ENCODE measurements at places on chromosomes 3 and 15.

DNA sequence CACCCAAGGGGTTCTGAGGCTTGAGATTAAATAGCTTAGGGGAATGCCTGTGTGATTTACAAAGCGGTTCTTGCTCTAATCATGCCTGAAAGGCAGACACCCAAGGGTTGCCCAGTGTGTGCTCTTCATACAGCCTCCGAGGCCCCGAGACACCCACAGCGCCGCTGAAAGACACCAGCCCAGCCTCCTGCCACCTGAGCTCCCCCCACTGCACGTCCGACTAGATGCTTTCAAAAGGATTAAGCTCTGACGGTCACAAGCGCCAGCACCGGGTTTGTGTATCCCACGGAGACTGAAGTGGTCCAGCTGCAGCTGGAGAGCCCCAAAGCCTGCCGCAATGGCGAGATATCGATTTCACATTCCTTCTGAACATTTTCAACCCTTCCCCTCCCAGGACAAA is 50.3 kb downstream of the SPATA12 start:
- no peak for DNase-seq

- DNase-seq, result no peak
Measured at GRCh38 chr3:123298903-123299302, 97.2 kb downstream of the SEC22A start.

- DNase-seq, result no peak
Measured at GRCh38 chr3:36803091-36803791, 38.9 kb upstream of the DCLK3 start.

DNA sequence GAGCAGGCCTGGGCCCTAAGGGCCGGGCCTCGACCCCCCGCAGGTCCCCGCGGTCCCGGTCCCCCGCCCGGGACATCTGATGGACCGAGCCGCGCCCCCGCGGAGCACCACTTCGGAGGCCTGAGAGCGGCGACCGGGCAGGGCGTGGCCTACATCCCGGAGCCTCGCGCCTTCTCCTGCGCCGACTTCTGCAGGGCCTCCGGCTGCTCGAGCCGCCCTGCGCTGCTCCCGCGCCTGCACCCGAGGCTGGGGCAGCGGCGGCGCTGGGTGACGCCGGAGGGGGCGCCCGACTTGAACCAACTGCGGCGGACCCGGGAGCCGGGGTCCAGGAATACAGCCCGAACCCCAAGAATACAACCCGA is 14.9 kb upstream of the GP9 start:
- DNase-seq, result no peak

- no peak for DNase-seq
Measured at GRCh38 chr15:47675735-47676134, 41.6 kb upstream of the SEMA6D start.
